ENCODE measurements at places on chromosomes 7 and 10.

GRCh38 chr10:121078672-121079102 lies 227.5 kb downstream of the WDR11 start:
- no peak for DNase-seq

- DNase-seq = no peak
Measured at GRCh38 chr10:43227911-43228782, 38.7 kb downstream of the RASGEF1A start.

GRCh38 chr10:32149252-32149955 lies 93.2 kb upstream of the KIF5B start:
- DNase-seq = no peak

- no peak for DNase-seq
Measured at GRCh38 chr7:66930341-66930740, 9.3 kb downstream of the TMEM248 start.

DNA sequence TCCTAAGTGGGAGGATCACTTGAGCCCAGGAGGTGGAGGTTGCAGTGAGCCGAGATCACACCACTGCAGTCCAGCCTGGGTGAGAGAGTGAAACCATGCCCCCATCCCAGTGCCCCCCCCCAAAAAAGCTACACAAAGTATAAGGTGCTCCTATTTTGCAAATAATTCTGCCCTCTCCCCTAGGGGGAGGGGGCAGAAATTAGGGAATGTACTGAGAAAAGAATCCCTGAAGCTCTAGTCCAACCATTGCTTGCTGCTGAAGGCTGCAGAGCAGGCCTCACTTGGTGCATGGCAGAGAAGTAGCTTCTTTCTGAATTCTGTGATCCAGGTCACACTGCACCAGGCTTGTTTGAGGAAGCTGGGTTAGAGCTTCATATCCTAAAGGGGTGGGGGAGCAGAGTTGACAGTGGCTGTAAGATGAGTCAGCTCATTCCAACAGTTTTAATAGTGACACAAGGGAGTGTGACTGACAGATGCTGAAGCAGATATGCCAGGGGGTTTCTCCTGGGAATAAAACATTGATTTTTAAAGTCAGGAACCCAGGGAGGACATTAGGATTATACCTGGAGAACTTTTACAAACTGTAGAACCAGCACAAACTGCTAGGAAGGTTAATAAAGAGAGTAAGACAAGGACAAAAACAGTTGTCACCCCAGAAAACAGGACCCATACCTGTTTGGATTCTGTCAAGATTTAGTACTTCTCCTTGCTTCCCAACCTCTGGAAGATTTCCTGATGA lies 32.8 kb upstream of the STRIP2 start:
- no peak for DNase-seq

DNA sequence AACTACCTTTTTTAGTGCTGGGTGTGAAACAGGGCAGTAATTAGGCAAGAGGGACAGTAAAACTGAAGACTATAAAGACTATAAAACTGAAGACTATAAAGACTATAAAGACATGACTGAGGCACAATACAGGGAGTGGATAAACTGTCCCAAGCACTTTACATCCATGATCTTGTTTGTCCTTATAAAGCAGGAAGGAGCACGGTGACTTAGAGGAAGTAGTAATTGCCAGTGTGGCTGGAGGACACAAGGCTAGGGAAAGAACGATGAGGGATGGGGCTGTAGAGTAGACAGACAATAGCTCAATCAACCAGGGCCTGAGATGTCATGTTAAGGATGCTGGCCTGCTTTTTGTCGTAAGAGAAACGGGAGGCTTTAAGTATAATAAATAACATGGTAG lies 26.0 kb downstream of the DNAJC12 start:
- DNase-seq = no peak

DNA sequence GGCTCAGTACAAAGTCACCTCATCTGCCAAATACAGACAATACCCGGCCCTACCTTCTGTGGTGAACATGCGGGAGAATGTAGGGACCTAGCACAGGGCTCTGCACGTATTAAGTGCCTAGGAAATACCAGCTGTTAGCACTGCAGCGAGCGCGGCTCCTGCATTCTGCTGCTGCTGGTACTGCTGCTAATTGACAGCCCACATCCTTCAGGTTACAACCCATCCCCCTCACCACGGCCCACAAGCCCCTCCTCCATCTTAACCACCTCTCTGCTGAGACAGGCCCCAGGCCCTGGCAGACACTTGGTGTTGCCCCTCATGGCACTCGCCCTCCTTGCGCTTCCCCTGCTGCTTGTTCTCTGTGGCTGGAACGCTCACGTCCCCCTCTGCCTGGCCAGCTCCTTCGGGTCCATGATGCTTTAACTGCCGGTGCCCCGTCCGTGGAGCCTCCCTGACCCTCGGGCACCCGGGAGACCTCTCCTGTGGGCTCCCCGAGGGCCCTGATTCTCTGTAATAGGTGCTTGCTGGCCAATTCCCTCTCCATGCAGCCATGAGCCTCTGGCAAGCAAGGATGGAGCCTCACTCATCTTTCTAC lies 53.3 kb upstream of the LOXL4 start:
- no peak for DNase-seq

GRCh38 chr7:101207459-101207858 lies 6.6 kb upstream of the MOGAT3 start:
- DNase-seq = no peak

- DNase-seq = no peak
Measured at GRCh38 chr7:103031781-103032180, 42.8 kb downstream of the FBXL13 start.

DNA sequence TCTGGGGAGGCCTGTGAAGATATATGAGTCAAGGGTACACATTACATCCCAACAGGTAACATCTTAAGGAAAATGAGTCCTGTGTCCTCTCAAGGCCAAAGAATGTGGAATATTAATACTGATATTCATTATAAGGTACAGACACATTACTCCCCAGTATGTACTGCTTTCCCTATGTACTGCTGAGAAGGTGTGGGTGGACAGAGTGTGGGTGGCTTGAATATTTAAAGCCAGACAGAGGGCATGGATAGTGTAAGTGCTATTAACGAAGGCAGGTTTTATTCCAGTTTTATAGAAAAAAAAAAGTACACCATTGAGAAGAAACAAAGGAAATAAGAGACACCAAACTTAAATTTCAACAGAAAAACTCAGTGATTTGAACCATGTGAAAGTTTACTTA lies 1054.4 kb downstream of the XPNPEP1 start:
- DNase-seq = no peak

DNA sequence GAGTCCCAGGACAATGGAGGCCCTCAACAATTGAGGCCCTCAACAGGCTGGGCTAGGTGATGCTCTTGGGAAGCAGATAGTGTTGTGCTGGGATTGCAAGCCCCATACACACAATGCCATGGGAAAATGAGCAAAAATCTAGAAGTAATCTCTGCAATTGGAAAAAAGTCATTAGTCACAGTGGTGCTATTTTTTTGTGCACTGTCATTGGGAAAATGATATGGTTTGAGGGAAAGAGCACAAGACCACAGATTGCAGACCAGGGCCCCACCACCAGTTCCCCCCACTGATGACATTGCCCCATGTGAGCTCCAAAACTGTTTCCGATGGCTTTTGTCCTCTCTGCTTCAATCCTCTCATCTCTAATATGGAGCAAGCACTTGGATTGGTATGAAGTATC lies 1.9 kb downstream of the KCTD7 start:
- no peak for DNase-seq

GRCh38 chr10:8050556-8051108 lies 3.9 kb upstream of the GATA3 start:
- DNase-seq = no peak

DNA sequence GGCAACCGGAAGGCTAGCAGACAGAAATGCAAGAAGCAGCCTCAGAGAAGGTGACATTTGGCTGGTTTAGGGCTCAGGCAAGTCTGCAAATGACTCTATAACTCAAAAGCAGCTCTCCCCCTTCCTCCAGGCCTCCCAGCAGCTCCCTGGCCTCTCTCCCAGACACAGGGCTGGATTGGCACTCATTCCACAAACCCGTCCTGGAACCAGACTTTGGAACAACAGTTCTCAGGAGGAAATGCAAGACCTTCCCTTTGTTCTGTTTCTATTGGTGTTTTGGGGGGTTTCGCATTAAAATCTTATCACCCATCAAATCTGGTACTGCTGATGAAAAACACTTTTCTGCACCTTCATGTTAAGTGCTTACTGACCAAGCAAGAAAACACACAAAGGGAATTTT lies 40.3 kb upstream of the EFCAB10 start:
- DNase-seq = no peak

DNA sequence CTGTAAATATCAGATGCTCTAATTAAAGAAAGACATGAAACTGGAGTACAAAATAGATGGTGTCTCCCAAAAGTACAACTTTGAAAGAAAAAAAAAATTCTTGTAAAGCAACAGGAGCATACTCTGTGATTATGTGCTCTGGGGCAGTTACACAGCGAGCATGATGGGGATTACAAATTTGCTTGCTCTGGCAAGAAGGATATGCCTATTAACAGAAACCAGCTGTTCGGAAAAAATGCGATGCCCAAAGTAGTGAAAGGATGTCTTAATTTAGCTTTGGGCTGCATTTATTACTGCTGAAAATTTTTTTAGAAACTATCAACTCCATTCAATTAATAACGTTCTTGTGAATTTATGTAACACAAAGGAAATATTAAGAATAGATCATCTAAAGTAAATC lies 256.9 kb upstream of the TPK1 start:
- no peak for DNase-seq

DNA sequence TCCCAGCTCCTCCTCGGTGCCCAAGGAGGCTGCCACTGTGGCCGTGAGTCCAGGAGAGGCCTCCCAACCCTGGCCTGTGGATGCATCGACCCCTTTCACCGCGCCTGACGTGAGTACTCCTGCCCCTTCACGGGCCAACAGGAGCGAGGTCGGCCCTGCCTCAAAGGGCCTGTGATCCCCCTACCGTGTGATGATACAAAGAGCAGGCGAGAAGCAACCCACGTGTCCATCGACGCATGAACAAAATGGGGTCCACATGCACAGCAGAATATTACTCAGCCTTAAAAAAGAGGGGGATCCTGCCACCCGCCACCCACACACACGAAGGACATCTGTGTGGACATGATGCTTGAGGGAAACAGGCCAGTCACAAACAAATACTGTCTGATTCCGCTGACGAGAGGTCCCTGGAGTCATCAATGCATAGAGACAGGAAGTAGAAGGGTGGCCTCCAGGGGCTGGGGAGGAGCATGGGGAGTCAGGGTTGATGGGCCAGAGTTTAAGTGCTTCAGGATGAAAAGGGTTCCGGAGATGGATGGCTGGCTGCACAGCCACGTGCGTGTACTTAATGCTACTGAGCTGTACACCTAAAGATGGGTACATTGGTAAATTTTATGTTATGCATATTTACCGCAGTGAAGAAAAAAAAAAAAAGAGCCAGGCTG lies 151.9 kb downstream of the PRKAG2 start:
- no peak for DNase-seq

DNA sequence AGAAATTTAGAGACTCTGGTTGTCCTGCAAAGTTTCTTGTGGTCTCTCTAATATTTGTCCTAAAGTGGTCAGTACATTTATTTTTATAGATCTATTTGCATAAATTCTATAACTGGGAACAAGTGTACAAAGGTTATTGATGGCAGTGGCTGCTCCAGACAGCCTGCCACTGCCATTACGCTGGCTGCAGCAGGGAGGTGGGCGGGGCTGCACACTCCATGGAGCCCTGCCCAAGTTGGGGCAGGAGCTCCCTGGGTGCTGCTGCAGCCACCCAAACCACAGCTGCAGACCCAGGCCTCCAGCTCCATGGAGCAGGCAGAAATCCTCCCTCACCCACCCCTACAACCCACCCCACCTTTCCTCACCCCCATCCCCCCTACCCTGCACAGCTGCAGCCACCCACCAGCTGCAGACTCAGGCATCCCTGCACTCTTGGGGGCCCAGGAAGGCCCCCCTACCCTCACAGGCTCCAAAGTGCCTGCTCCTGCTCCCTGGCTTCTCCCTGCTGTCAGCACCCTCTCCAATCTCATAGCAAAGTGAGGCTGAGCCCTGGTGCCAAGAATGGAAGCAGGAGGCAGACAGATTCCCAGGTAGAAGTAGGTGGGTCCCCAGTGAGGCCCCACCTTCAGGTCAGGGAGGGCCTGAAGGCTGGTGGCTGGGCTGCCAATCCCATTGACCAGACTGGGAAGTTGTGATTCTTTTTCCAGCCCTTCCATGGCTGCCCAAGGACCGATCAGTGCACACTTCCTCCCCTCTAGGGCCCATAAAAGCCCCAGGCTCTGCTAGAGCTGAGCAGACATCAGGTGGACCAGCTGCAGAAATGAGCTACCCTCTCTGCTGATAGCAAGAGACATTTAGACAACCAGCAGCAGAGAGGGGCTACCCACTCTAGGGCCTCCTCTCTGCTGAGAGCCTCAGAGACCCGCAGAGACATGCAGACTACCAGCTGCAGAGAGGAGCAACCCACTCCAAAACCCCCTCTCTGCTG lies 4.8 kb upstream of the CYP3A43 start:
- DNase-seq = no peak

GRCh38 chr7:75727881-75728593 lies 10.7 kb downstream of the HIP1 start:
- DNase-seq = no peak

GRCh38 chr7:17622451-17622850 lies 317.8 kb downstream of the SNX13 start:
- DNase-seq = no peak

GRCh38 chr7:47649919-47650318 lies 68.0 kb upstream of the TNS3 start:
- no peak for DNase-seq

DNA sequence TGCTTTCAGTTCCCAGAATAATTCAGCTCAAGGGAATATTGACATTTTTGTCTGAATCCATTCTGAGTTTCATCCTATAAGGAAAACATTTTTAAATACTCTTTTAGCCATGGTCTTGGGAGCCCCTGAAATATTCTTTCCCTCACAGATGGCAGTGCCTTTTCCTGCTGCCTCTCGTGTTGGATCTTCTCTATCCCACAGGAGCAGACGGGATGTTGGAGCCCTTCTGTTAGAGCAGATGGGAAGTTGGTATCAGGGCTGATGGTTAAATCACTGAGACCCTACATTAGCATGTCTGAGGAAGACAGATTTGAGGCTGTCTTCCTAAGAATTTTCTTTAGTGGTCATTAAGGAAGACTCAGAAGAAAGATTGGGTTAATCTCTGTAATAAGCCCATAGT lies 737.8 kb downstream of the LRMDA start:
- no peak for DNase-seq

- DNase-seq = no peak
Measured at GRCh38 chr10:121322776-121323175, 275.5 kb downstream of the FGFR2 start.

DNA sequence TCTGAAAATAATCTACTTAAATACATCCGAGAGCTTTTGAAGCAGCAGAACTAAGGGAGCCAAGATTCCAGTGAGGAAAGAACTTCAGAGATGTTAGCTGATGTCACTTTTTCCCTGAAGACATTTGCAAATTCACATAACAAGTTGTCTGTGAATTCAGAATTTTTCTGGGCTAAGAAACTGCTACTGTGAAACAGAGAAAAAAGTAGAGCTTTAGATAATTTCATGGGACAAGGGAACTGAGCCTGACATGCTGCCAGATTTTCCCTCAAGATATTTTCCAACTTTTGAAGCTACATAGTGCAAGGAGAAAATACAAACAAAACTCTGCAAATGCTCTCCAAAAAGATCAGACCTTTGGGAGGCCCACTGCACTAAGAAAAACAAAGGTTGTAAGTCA lies 484.2 kb downstream of the ANKRD7 start:
- no peak for DNase-seq

All from stimulated activated CD8-positive, alpha-beta memory T cell treated with anti-CD3 and anti-CD28 coated beads, Interleukin-15, amount 100 ng/mL, for 4 hours (primary cell).